ENCODE measurements at places on chromosomes 4 and X. TPM values are rescaled to one million over a fixed set of nuclear protein-coding genes. Genes with fewer than 3 reads are reported as not detected.

Gene CTAG1A
- total RNA-seq: not detected

Gene MAGEA3
- not detected for total RNA-seq

Gene GLUD2
- 1.4 TPM for total RNA-seq

Gene CDKL2
- 1.1 TPM for total RNA-seq

- H3K27ac ChIP-seq: no peak overlapping the region
- no peaks in the 10 kb centered on the region for H3K4me1 ChIP-seq
- no peaks in the 10 kb centered on the region for H3K36me3 ChIP-seq
- H3K27me3 ChIP-seq: peaks cover 18% of the 10 kb centered on the region
Observed at GRCh38 chr4:164937576-164938270, 39.7 kb downstream of the TRIM61 start.

- no peaks in the 10 kb centered on the region for H3K4me1 ChIP-seq
- H3K36me3 ChIP-seq: peaks cover 9% of the 10 kb centered on the region
- no peak overlapping the region for H3K4me3 ChIP-seq
- H3K27ac ChIP-seq: no peak overlapping the region
Observed at GRCh38 chrX:71321731-71322130, 20.2 kb downstream of the ITGB1BP2 start.

- peaks cover 14% of the 10 kb centered on the region for H3K4me1 ChIP-seq
- H3K36me3 ChIP-seq: no peaks in the 10 kb centered on the region
- peaks cover 29% of the 10 kb centered on the region for H3K27me3 ChIP-seq
- peak; percentile 10 for DNase-seq
- peak within 1 kb of the TSS; percentile 48 for H3K4me3 ChIP-seq
Observed at GRCh38 chrX:107448998-107449835, at the start of gene FRMPD3. FRMPD3 (plus strand) TSS chrX:107449652; CDS start chrX:107526589, 76,937 bp downstream.

GRCh38 chrX:19443869-19444526, 71.3 kb downstream of the MAP3K15 start:
- H3K4me1 ChIP-seq: no peaks in the 10 kb centered on the region
- no peak overlapping the region for H3K4me3 ChIP-seq
- no peak overlapping the region for H3K27ac ChIP-seq
- H3K27me3 ChIP-seq: no peaks in the 10 kb centered on the region

GRCh38 chr4:137664046-137664387, 131.7 kb upstream of the PCDH18 start:
- DNase-seq: no peak
- H3K4me3 ChIP-seq: no peak overlapping the region
- H3K27ac ChIP-seq: no peak overlapping the region
- H3K27me3 ChIP-seq: no peaks in the 10 kb centered on the region
- no peaks in the 10 kb centered on the region for H3K36me3 ChIP-seq

- no peak for DNase-seq
- no peak overlapping the region for H3K27ac ChIP-seq
- no peaks in the 10 kb centered on the region for H3K36me3 ChIP-seq
- H3K4me3 ChIP-seq: no peak overlapping the region
Observed at GRCh38 chrX:10231461-10231860, 74.7 kb downstream of the CLCN4 start.

DNA sequence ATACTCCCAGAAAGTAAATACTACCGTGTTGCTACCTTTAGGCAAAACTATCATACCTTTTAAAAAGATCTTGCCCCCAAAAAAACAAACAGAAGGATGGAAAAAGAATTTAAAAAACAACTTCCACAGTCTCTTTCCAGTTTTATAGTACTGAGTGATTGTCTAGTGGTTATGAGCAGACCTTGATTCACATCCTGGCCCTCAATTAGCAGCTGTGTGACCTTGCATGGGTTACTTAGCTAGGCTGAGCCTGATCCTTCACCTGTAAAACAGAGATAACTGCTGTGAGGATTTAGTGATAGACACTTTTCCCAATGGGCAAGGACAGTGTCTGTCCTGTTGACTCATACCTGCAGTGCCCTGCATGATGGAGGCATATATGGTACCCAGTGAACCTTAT, 49.0 kb downstream of the SMAD1 start:
- no peak for DNase-seq
- no peak overlapping the region for H3K27ac ChIP-seq
- peaks cover 2% of the 10 kb centered on the region for H3K27me3 ChIP-seq
- no peaks in the 10 kb centered on the region for H3K4me1 ChIP-seq

GRCh38 chr4:56245547-56246232, 141.6 kb downstream of the AASDH start:
- H3K36me3 ChIP-seq: no peaks in the 10 kb centered on the region
- H3K4me3 ChIP-seq: no peak overlapping the region
- DNase-seq: no peak
- peaks cover 6% of the 10 kb centered on the region for H3K27me3 ChIP-seq

GRCh38 chr4:28225050-28225449, 1364.4 kb downstream of the STIM2 start:
- H3K4me1 ChIP-seq: no peaks in the 10 kb centered on the region
- no peak for DNase-seq
- H3K36me3 ChIP-seq: no peaks in the 10 kb centered on the region
- no peak overlapping the region for H3K4me3 ChIP-seq
- H3K27ac ChIP-seq: no peak overlapping the region

GRCh38 chrX:1853916-1854315, 239.1 kb downstream of the ASMT start:
- H3K27ac ChIP-seq: no peak overlapping the region
- no peak for DNase-seq
- no peak overlapping the region for H3K4me3 ChIP-seq
- no peaks in the 10 kb centered on the region for H3K27me3 ChIP-seq
- no peaks in the 10 kb centered on the region for H3K36me3 ChIP-seq

DNA sequence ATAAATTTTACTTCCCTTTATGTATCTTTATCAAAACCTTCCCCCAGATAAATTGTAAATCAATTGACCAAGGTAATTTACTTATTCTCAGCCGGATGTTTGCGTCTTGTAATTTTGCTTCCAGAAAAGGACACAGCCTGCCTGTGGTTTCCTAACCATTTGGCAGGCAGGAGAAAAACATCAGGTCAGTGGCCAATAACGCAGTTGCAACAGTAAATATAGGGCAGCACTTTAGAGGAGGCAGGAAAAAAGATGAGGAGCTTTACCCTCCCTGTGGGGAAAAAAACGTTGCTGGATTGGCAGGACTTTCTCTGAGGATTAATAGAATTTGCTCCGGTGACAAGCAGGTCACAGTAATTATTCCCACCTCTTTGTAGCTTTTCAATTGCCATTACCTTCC, 2618.1 kb downstream of the ARAP2 start:
- no peak overlapping the region for H3K4me3 ChIP-seq
- no peaks in the 10 kb centered on the region for H3K4me1 ChIP-seq
- no peak overlapping the region for H3K27ac ChIP-seq
- H3K27me3 ChIP-seq: no peaks in the 10 kb centered on the region

DNA sequence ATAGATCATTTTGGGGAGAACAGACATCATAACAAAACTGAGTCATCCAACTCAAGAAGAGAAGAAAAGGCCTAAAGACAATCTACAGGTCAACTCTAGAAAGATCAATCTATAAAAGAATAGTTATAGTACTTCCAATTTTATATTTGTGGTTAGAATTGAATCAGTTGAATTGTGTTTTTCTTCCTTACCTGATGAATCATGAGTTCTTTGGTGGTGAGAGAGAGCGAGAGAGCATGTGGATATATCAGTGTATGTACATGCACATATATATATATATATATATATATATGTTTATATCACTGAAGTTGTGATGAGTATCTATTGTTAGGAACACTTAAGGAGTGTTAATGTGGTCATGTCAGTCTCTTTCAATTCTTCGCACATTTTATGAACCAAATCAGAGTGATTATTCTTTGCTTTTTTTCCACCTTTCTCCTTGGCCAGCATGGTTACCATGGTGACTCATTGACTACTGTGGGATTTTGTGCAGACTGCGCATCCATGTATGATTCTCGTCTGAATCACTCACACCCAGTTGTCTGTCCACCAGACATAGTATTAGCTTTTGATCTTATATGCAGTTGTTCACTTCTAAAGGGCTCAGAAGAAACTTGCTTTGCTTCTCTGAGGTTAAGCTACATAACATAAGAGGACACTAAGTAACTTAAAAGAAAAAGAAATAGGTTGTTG, 90.4 kb upstream of the RAB40AL start:
- no peak overlapping the region for H3K27ac ChIP-seq
- H3K27me3 ChIP-seq: no peaks in the 10 kb centered on the region
- no peak for DNase-seq
- H3K36me3 ChIP-seq: no peaks in the 10 kb centered on the region
- no peak overlapping the region for H3K4me3 ChIP-seq

DNA sequence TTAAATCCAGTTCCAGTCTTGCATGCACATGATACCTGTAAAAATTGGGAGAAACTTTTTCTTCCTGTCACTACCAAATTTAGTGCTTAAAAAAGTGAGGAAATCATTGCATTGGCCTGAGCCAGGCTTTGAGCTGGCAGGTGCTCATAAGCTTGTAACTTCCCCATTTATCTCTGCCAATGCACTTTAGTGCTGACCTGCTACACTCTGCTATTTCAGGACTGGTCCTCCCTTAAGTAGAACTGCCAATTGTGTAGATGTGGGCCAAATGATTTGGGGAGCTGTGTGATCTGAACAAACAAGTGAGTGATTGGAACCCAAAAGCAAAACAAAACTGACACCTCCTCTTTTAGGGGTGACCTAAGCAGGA, 51.8 kb downstream of the ZNF827 start:
- peaks cover 3% of the 10 kb centered on the region for H3K4me1 ChIP-seq
- no peak for DNase-seq
- no peak overlapping the region for H3K4me3 ChIP-seq
- no peak overlapping the region for H3K27ac ChIP-seq
- H3K27me3 ChIP-seq: no peaks in the 10 kb centered on the region

Measured in activated CD4-positive, alpha-beta memory T cell treated with anti-CD3 and anti-CD28 coated beads for 36 hours (primary cell).